ENCODE measurements at places on chromosomes 2 and 18.

- no peak for DNase-seq
Measured at GRCh38 chr18:10131081-10131459, 217.3 kb downstream of the VAPA start.

DNA sequence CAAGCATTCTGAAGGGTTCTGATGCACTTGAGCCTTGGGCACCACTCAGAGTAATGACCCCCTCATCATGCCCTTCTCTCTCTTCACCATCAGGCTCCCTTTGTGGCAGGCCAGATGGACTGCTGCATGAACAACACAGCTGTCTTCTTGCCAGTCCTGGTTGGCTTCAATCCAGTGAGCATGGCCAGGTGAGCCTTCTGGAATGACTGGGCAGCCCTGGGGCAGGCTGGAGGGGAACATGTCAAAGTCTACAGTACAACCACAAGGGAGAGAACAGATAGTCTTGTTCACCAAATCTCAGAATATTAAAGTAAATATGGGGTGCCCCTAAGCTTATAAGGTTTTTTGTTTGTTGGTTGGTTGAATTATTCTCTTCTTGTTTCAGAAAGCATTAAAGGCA lies 4.4 kb downstream of the GCKR start:
- no peak for DNase-seq

DNA sequence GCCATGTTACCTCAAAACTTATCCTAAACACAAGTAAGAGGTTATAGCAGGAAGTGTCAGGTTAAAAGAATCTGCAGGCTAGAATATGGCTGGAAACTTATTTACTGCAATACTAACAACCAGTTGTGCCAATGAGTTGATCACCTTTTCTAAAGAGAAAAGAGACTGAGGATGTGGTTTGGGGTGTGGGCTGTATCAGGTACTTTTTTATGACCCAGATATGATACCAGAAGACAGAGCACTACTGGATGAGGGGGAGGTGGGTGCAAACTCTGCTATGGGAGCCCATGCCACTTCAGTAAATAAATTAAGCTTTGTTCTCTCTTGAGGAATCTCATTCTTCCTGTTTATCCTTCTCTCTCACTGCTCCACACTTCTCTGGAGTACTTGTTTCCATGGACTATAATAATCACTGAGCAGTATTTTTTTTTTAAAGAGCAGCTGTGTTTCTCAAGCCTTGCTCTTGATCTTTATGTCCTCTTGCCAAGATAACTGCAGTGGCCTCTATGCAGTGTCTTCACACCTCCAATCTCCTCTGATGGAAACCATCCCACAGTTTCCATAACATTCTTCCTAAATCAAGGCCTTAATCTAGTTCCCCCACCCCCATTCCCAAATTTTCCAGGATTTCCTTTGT lies 51.2 kb upstream of the NOSTRIN start:
- no peak for DNase-seq

DNA sequence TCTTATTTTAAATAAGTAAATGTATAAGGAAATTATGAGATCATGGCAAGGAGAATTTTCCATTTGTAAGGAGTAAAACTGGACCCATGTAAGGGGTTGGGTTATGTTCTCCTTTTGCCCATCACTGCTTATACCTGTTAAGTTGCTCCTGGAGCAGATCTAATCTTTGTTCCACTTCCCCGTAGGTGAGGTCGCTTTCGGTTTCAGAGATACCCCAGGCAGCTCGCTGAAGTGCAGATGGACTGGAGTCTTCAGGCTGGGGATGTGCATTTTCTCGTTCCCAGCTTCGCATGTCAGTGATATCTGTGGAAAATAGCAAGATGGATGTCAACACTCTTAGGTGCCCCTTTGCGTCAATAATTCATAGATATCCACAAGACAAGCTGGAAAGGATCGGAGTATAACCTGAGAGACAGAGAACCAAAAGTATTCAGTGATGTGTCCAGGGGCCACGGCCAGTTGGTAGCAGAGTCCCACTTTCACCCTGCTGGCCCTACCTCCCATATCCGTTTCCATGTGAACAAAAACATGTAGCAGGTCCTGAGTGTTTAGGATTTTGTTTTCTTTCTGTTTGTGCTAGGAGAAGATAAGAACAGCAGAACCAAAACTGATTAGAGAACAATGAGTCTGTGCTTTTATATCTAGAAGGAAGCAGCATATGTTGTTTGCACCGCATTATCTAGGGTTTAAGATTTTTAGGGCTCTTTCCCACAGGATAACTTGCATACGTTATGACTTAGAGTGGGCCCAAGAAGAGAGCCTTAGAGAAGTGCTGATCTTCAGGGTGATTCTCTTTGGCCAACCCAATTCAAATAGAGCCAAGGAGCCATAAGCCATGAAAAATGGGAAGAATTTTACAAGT lies 36.0 kb downstream of the GCA start:
- no peak for DNase-seq

- no peak for DNase-seq
Measured at GRCh38 chr2:23569761-23570365, 184.9 kb downstream of the KLHL29 start.

- DNase-seq, result no peak
Measured at GRCh38 chr2:66560683-66561082, 125.8 kb downstream of the MEIS1 start.

GRCh38 chr2:188576006-188576405 lies 284.3 kb downstream of the GULP1 start:
- no peak for DNase-seq

DNA sequence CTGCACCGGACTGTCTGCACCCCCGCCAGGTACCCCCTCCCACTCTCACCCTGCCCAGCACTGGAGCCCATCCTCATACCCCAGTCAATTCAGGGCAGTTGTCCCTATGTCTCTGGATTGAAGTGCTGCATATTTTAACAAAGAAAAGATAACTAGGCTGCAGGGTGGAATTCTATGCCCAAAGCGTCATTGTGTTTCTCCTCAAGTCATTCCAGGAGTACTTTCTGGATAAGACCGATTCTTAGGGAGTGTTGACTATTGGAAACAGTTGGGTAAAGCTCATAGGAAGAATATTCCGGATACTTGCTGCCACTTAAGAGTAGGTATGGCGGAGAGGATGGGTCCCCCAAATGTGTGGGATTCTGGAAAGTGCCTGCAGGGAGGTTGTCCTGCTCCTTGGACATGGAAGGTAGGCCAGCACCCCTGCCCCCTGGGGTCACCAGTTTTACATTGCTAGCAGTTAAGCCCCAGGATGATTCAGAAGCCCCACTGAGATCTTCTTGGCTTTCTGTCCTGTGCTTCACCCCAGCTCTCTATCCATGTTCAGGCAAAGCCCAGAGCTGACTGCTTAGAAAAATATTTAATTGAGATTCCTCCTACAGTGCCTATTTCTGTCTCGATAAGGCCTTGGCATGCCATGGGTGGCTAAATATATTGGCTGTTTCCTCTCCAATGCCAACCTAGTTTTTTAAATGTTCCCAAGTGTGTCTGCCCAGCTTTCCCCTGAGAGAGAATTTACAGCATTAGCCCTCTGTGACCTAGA lies 48.2 kb downstream of the RPL37A start:
- DNase-seq, result no peak

All from caudate nucleus (tissue), 63 donors.